ENCODE measurements at places on chromosomes 1 and 21.

DNA sequence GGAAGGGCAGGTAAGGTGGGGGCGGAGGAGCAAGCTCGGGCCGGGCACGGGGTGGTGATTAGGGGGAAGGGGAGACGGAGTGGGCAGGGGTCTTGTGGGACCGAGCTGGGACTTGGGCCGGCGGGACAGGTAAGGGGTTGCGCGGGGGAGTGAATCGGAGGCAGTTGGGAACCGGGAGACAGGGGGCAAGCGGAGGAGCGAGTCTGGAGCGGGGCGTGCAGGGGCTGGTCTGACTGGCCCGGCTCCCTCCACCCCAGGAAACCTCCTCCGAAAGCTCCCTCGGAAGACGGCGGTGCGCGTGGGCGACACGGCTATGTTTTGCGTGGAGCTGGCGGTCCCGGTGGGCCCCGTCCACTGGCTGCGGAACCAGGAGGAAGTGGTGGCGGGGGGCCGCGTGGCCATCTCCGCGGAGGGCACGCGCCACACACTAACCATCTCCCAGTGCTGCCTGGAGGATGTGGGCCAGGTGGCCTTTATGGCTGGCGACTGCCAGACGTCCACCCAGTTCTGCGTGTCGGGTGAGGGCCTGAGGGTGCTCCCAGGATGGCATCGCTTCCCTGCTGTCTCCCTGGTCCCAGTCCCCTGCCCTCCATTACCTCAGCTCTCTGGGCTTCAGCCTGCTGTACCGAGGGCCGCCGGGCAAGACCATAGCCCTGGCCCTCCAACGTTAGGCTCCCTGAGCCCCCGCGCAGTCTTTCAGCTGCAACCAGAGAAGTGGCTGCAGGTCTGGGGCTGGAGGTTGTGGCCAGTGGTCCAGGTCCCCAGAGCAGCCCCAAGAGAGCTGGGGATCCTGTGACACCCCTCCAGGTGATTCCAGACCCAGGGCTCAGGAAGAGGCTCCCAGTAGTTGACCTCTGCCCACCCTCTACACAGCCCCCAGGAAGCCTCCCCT, 6.3 kb downstream of the OBSCN start:
- DNase-seq, result no peak

DNA sequence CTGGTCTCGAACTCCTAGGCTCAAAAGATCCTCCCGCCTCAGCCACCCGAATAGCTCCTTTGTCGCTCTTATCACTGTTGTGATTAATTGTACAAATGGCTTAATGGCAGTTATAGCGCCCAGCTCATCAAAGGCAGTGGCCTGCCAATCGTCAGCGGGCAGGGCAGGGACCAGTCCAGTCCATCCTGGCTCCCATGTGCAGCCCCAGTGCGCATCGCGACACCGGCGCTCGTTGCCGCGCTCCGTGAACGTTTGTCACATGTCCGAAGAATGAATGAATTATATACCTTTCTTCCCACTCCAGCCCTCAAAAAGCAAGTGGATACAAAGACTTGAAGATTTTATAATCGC, 18.4 kb downstream of the MTX1 start:
- no peak for DNase-seq

DNA sequence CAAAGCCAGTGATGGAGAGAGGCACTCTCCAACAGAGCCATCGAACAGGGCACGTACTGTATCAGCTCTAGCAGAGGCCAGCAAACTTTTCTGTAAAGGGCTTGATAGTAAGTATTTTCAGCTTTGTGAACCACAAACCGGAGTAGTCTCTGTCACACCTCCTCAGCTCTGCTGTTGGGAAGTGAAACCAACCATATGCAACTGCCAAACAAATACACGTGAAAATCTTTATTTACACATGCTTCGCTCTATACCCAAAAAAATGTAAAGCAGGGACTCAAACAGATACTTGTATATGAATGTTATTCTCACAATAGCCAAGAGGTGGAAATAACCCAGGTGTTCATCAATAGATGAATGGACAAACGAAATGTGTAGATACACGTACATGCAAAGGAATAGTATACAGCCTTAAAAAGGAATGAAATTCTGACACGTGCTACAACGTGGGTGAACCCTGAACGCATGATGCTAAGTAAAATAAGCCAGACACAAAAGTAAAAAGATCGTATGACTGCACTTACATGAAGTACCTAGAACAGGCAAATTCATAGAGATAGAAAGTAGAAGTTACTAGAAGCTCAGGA, 39.0 kb downstream of the SETD4 start:
- no peak for DNase-seq

- no peak for DNase-seq
These were observed 31.6 kb downstream of the MAPKAPK2 start for GRCh38 chr1:206716159-206716869.

DNA sequence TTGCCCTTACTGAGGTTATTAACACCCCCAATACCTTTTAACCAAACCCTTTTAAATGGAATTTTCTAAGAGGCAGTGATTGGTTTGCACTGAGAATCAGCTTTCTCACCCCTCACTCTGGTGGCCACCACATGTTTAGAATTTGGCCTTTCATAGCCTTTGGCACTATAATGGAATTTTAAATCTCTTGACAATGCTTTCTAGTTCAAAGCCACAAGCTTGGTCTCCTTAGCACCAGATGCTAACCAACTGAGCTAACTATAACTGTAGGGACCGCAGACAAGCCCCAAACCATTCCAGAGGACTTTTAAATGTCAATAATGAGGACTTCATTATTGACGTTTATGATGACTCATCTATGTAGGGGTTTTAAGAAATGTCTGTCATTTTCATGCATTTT, 238.7 kb upstream of the SNX7 start:
- no peak for DNase-seq

- no peak for DNase-seq
These were observed 8.8 kb upstream of the KCNC4 start for GRCh38 chr1:110201157-110201825.

GRCh38 chr1:200029035-200029821, 1.7 kb downstream of the NR5A2 start:
- no peak for DNase-seq

DNA sequence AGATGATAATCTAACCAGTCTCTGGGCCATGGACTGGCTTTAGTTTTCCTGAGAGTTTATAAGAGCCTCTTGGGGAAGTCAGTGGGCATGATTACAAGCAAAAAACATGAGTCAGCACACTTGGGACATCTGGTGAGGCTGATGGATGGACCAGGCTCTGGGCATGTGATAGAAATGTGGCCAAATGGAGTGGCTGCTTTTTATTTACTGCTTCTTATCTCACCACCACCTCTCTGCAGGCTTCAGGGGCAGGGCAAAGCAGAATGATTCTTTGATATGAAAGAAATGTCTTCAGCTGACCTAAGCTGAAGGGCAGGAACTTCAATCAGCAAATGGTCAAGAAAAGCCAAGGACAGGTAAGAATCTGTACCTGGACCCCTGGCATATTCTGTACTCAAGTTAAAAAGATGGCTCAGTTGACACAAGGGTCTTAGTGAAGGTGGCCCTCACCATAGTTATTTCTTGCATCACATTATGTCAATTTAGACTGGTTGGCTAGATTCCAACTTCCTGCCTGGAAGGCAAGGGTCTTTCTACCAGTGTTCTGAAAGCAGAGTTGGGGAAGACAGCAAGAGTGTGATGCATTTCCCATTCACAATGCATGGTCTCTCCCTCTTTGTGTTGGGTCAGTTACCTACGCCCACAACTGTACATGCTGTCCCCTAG, 162.8 kb downstream of the FASLG start:
- peak; percentile 55 for DNase-seq

GRCh38 chr1:25549273-25550154, 6.1 kb downstream of the LDLRAP1 start:
- DNase-seq, result no peak

DNA sequence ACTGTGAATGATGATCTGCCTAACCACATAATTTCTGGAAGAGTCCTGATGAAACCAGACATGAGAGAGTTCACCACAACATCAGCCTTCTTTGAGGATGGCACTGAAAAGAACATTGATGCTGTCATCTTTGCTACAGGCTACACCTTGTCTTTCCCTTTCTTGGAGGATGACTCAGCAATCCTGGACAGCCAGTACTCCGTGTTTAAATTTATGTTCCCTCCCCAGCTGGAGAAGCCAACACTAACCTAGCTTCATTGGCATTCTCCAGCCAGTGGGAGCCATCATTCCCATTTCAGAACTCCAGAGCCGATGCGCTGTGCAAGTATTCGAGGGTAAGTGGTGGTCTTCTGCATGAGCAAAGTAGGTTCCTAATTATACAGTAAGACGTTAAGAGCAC, 164.1 kb upstream of the POGK start:
- DNase-seq, result no peak

DNA sequence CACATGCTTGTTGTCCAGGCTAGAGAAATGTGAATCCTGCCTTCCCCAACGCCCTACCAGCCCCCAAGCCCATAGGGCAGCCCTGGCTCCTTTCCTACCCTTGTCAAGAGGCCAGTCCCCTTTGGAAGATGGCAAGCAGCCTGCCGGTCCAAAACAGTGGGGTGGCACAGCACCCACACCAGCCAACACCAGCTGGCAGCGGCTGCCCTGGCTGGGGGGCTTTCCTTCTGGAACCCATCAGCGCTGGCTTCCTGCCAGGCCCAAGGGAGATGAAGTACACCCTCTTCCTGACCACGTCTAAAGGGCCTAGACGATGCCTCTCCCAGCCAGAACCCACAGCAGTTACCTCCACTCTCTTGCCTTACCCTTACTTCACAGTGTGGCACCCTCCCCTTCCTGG, 24.2 kb downstream of the KCNN3 start:
- DNase-seq, result no peak

- DNase-seq, result no peak
These were observed 20.0 kb downstream of the SERTAD4 start for GRCh38 chr1:210252621-210253051.

DNA sequence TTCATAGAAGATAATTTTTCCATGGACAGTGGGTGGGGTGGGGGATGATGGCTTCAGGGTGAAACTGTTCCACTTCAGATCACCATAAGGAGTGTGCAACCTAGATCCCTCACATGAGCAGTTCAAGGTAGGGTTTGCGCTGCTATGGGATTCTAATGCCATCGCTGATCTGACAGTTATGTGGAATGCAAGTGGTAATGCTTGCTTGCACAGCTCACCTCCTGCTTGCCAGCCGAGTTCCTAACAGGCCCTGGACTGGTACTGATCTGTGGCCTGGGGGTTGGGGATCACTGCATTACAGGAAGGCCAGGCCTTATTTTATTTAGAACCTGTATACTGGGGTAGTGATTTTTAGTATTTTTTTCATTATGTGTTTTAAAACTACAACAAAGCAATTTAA, 22.0 kb downstream of the MAN1A2 start:
- no peak for DNase-seq

DNA sequence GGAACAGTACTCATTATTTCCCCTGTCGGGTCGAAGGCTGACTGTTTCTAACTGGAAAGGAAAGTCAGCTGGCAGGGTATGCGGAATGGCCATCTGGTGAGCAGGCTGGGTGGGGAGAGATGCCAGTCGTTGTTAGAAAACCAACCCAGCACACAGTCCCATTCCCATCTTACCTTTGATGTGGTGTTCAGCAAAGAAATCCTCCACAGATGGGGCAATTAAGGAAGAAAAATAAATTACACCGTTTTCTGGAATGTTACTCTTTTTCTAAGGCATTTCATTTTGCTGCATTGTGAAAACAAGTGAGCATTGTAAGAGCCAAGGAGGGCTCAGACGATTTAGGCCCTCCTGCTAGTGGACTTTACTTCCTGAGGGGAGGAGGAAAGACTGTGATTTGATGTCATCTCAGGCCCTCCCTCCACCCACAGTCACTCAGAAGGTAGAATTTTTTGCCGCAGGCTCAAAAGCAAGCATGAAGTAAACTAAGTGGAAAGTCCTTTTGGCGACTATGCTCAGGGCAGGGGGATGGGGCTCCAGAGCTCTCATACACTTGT, at the start of gene SLC16A4:
Gene SLC16A4 (minus strand): TSS at position 335 of the 554 bp plus-strand sequence. CDS start 1,703 bp downstream, outside the sequence.
- DNase-seq, result no peak

- DNase-seq, result no peak
These were observed 281.6 kb upstream of the FMN2 start for GRCh38 chr1:239810061-239810481.

GRCh38 chr1:246302711-246303317, 204.3 kb downstream of the SMYD3 start:
- no peak for DNase-seq

DNA sequence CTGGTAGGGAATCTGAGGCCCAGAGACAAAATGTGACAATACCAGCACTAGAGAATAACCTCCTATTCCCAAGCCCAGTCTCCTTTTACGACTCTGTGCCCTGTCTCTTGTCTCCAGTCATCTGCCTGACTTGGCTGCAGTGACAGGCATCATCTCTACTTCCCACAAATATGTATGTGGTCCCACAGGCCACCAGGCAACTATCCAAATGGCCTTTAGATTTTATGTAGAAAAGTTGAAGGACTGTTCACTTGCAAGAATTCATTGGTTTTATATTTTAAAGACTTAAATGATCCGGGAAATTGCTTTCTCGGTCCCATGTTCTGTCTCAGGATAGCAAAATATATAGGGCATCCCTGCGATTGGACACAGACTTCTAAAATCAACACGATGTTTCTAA, 11.6 kb downstream of the KRTAP24-1 start:
- DNase-seq, result no peak

GRCh38 chr1:165537356-165538109, 6.3 kb upstream of the LRRC52 start:
- DNase-seq, result no peak

- no peak for DNase-seq
These were observed 14.1 kb upstream of the NID1 start for GRCh38 chr1:236078993-236079392.

- no peak for DNase-seq
These were observed 497.4 kb downstream of the DISC1 start for GRCh38 chr1:232123775-232124659.

DNA sequence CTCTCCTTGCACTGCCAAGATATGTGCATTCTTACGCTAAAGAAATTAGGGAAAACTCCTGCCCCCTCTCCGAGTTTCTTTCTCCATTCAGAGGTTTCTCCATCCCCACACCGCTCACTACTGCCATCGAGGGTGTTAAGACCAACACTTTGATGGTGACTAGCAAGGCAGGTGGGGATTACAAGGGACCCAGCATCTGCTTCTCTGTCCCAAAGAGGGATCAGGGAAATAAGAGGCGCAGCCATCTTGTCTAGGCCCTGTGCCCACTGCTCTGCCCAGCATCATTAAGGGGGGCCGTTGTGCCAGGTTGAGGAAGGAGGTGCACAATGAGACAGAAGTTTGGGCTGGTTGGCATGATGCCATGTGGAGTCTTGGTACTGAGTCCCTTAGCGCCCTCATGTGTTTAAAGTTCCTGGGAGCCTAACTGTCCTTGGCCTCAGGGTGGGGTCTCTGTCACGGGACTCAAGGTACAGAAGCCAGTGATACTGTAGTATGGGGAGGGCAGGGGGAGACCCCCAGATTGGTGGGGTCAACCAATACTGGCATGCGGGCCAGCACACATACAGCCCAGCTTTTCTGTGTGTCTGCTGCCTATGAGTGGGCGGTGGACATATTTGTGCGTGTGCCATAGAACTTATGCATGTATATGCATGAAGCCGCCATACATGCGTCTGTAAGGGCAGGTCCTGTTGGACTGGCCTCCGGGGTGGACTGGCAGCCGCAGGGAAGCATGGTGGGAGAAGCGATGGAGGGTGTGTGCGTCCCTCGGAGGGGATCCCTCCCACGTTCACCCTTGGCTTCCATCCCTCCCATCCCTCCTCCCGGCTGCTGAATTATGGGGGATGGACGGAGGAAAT, 5.5 kb downstream of the EFNA3 start:
- DNase-seq, result no peak
